ENCODE measurements at places on chromosomes 5 and 9.

DNA sequence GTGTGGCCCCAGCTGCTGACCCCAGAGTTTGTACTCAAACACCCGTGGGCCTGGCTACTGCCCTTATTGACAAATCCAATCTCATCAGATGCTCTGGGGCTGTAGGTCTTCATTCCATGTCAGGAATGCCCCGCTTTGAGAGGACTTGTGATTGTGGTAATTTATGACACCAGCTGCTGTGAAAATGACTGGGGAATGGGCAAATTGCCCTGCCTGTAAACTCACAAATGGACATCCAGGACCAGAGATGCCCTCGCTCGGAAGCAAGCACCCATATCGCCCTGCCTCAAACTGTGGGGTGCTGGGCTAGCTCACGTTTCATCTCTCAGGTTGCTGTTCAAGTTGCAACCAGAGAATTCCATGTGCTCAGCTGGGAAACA is 225.9 kb upstream of the MAP3K1 start:
- H3K4me1 ChIP-seq: peaks cover 42% of the 10 kb centered on the region
- DNase-seq: no peak
- peaks cover 4% of the 10 kb centered on the region for H3K27me3 ChIP-seq
- H3K36me3 ChIP-seq: peaks cover 5% of the 10 kb centered on the region

GRCh38 chr9:71147368-71147767 is 25.9 kb upstream of the TRPM3 start:
- DNase-seq: no peak
- H3K27me3 ChIP-seq: no peaks in the 10 kb centered on the region
- H3K27ac ChIP-seq: no peak overlapping the region
- no peak overlapping the region for H3K4me3 ChIP-seq
- H3K4me1 ChIP-seq: no peaks in the 10 kb centered on the region

- no peak overlapping the region for H3K4me3 ChIP-seq
- H3K36me3 ChIP-seq: no peaks in the 10 kb centered on the region
- peaks cover 39% of the 10 kb centered on the region for H3K4me1 ChIP-seq
Measured at GRCh38 chr5:146078566-146078965, 26.8 kb downstream of the PLAC8L1 start.

- no peak for DNase-seq
- no peak overlapping the region for H3K27ac ChIP-seq
- no peak overlapping the region for H3K4me3 ChIP-seq
- no peaks in the 10 kb centered on the region for H3K27me3 ChIP-seq
- no peaks in the 10 kb centered on the region for H3K36me3 ChIP-seq
Measured at GRCh38 chr5:89817841-89818240, 591.7 kb downstream of the CETN3 start.
